ENCODE measurements at places on chromosomes 11 and 22. TPM values are rescaled to one million over a fixed set of nuclear protein-coding genes. Genes with fewer than 3 reads are reported as not detected.

RRP8 gene
- total RNA-seq: 11.4 TPM

DNA sequence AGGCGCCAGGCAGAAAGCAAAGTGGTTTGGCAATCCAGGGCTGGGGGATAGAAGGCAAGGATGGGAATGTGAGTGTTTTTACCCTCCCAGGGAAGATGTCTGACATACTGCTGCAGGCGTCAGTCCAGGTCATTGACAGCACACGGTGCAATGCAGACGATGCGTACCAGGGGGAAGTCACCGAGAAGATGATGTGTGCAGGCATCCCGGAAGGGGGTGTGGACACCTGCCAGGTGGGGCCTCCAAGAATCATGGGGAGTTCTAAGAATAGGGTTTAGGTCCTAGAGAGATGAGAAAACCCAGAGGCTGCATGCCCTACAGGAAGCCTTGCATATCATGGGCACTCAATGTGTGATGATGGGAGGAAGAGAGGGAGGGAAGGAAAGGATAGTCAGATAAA lies 28.3 kb upstream of the SMIM35 start:
- H3K36me3 ChIP-seq: no peaks in the 10 kb centered on the region
- no peak overlapping the region for H3K4me3 ChIP-seq
- no peaks in the 10 kb centered on the region for H3K27me3 ChIP-seq
- no peaks in the 10 kb centered on the region for H3K4me1 ChIP-seq

DNA sequence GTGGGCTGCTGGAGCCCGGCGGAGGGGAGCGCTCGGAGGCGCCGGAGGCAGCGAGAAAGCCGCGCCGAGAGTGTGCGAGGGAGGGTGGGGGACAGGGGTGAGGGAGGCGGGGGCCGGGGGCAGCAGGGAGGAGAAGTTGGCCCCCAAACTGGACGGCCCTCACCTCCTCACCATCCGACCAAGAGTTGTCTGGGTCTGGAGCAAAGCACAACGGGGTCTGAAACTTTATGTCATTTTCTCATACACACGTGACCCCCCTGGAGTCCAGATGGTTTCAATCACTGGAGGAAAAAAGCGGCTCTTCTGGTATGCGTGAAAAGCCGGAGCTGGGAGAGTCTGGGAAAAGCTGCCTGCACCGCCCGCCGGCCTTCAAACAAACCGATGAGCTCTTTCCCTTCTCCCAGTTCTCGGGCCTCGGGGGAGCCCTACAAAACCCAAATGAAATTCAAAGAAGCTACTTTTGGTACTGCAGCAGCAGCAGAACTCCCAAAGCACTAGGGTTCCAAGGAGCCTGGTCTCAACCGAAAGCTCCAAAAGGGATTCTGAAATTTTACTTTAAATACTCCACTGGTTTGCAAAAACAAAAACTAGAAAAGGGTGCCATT lies 39.7 kb upstream of the AKIP1 start:
- no peaks in the 10 kb centered on the region for H3K36me3 ChIP-seq
- no peaks in the 10 kb centered on the region for H3K27me3 ChIP-seq
- H3K4me1 ChIP-seq: peaks cover 6% of the 10 kb centered on the region

DNA sequence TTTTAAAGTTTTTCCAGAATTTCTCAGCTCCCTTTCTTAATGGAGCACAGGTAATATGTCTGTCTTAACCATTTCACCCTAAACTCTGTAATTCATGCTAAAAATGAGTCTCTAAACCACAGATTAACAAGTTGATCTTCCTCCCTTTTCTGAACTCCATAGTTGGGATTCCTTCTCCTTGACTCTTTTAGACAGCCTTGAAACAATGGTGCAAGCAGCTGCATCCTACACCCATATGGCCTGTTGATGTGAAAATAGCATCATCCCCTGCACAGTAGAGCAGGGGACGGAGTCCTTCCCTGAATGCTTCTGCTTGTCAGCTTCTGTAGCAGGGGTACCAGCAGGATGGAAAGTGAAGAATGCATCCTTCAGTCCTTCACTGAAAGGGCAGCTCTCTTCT lies 192.8 kb upstream of the SORL1-AS1 start:
- H3K4me1 ChIP-seq: no peaks in the 10 kb centered on the region
- no peaks in the 10 kb centered on the region for H3K36me3 ChIP-seq
- no peaks in the 10 kb centered on the region for H3K27me3 ChIP-seq

GRCh38 chr11:78787696-78788095 lies 213.0 kb upstream of the NARS2 start:
- H3K27me3 ChIP-seq: no peaks in the 10 kb centered on the region
- H3K36me3 ChIP-seq: no peaks in the 10 kb centered on the region
- H3K4me1 ChIP-seq: no peaks in the 10 kb centered on the region
- H3K27ac ChIP-seq: no peak overlapping the region

DNA sequence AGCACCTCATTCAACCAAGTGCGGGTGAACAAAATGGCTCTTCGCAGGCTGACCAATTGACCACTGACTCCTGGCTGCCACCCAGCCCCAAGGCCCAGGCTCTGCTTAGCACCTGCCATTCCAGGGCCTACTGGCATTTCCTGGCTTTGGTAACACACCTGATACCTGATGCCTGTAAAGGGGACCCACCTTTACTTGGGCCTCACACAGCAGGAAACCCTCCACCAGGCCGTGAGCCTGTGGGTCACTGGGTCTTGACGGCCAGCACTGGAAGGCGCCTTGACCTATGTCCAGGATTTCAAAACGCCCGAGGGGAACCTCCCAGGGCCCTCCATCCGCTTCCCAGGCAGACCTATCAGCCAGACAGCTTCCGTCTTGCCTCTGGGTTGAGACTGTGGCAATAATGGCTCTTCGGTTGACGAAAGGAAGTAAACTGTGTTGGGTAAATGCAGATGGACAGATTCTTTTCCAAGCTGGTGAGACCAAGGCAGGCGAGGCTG lies 16.8 kb upstream of the TMEM184B start:
- H3K36me3 ChIP-seq: no peaks in the 10 kb centered on the region
- no peaks in the 10 kb centered on the region for H3K27me3 ChIP-seq
- H3K4me3 ChIP-seq: no peak overlapping the region
- no peak overlapping the region for H3K27ac ChIP-seq
- no peak for DNase-seq

OR52K2 gene
- not detected for total RNA-seq

- peak overlapping the region; percentile 65 for H3K4me3 ChIP-seq
- H3K27ac ChIP-seq: peak overlapping the region; percentile 47
- no peaks in the 10 kb centered on the region for H3K36me3 ChIP-seq
- H3K4me1 ChIP-seq: peaks cover 52% of the 10 kb centered on the region
- no peak for DNase-seq
These were observed 712 bp downstream of the CERK start for GRCh38 chr22:46737105-46737975.

GGTLC3 gene
- total RNA-seq: not detected

GRCh38 chr11:91129596-91129995 lies 906.7 kb upstream of the CHORDC1 start:
- no peak for DNase-seq
- no peaks in the 10 kb centered on the region for H3K36me3 ChIP-seq
- H3K4me3 ChIP-seq: no peak overlapping the region
- no peaks in the 10 kb centered on the region for H3K27me3 ChIP-seq

DNA sequence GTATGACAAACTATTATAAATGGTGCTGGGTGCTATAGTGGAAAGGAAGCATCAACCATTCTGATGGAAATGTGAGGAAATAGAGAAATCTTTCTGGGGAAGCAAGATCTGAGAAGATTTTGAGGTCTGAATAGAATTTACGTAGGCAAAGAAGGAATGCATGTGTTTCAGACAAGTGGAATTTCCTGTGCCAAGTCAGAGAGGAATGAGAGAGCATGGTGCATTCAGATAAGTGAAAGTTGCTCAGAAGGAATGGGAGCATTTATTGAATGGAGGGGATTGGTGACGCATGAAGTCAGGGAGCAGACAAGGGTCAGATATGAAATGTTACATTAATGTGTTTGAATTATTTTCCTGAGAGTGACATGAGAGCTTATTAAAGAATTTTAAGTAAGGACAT lies 725.5 kb downstream of the METTL15 start:
- no peak overlapping the region for H3K4me3 ChIP-seq
- DNase-seq: no peak
- H3K27ac ChIP-seq: no peak overlapping the region
- H3K27me3 ChIP-seq: no peaks in the 10 kb centered on the region

DNA sequence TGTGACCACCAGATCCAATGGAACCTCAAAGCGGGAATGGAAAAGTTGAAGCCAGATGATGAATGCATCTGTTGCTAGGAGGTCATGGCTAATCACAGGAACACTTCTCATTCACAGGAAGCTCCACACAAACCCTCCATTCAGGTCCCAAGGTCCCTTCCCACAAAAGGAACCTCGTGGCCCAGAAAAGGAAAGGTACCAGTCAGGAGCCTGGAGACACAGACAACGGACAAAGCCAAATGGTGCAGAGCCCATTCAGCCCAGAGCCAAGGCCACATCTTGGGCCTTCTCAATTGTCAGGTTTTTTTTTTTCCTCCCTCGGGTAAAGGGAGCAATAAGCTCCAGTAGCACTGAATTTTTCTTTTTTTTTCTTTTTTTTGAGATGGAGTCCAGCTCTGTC lies 87.0 kb downstream of the FAM168A start:
- no peak overlapping the region for H3K27ac ChIP-seq
- H3K4me1 ChIP-seq: no peaks in the 10 kb centered on the region
- no peak overlapping the region for H3K4me3 ChIP-seq
- H3K27me3 ChIP-seq: no peaks in the 10 kb centered on the region

ALDH3B1 gene
- 3.2 TPM for total RNA-seq

DNA sequence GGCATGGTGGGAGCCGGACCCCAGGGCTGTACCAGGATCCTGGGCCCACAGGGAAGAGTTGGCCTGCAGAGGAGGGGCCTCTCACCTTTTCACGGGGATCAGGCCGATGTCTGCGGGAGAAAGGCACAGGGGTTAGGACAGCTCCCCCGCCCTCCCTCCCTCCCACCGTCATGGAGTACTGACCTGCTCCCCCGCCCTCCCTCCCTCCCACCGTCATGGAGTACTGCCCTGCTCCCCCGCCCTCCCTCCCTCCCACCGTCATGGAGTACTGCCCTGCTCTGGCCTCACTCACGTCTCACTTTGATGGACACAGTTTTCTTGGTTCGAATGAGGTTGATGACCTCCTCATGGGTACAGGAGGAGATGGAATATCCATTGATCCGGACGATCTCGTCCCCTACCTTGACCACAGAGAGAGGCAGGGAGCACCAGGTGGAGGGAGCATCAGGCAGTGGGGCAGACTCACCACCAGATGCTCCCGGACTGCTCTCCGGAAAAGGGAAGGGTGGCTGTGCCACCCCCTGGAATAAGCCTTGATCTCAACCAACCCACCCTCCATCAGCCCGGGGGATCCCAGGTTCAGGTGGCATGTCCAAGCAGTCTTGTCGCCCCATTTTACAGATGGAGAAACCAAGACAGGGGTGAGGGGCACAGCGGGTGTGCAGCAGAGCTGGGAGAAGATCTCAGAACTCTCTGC lies 17.1 kb downstream of the USH1C start:
- DNase-seq: no peak
- no peak overlapping the region for H3K27ac ChIP-seq
- H3K4me3 ChIP-seq: no peak overlapping the region
- no peaks in the 10 kb centered on the region for H3K36me3 ChIP-seq

DNA sequence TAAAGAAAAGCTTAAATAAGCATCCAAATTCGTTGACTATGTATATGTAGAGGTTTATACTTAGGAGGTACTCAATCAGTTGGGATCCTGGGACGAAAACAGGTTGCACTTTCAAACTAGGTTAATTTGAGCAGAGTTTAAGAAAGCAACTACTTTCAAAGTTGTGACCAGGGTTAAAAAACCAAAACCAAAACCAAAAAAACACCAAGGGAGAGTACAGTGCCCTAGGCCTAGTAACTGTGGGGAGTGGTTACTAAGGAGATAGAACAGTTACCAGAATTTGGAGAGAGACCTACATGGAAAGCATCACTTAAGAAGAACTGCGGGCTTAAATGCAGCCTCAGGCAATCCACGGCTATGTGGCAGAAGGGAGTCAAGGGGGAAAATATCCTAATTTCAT lies 148.3 kb downstream of the JRKL start:
- H3K27me3 ChIP-seq: no peaks in the 10 kb centered on the region
- DNase-seq: no peak
- H3K4me3 ChIP-seq: no peak overlapping the region
- no peaks in the 10 kb centered on the region for H3K36me3 ChIP-seq
